Inflammatory macrophage (primary cell): ENCODE measurements at places on chromosomes 7 and 10.

- DNase-seq: no peak
Observed at GRCh38 chr7:155361346-155361680, 63.6 kb downstream of the INSIG1 start.

DNA sequence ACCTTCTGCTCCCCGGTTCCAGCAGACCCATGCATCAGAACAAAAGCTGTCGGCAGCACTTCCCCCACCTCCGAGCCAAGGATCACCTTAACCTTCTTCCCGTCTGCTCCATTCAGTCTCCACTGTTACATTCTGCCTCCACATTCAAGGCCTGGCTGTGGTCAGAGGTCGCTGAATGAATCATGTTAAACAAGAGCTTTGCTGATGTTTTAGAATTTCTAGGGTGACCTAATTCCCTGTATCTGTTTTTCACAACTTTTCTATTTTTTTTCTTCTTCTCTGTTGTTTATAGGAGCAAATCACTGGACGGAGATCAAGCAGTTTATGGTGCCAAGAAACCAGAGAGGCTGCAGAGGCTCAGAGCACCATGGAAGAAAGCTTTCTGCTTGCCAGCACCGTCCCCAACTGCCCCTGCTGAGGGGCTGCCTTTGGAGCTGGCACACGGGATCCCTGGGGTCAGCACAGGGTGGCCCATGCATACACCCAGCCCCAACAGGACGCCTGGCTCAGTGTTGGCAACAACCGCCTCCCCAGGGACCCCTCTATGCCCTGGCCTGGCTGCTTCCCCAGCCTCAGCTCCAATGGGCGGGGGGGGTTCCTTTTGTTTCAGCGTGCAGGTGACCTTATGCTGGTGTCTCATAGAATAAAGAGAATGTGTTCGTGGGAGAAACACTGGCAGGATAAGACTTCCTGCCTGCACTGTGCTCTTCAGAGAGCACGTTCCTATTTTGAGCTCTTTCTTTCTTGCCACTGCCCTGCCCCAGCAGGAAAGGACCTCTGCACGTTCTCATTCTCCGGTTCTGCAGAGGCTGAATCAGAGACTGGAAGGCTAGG, 182.7 kb upstream of the LYZL2 start:
- no peak for DNase-seq

DNA sequence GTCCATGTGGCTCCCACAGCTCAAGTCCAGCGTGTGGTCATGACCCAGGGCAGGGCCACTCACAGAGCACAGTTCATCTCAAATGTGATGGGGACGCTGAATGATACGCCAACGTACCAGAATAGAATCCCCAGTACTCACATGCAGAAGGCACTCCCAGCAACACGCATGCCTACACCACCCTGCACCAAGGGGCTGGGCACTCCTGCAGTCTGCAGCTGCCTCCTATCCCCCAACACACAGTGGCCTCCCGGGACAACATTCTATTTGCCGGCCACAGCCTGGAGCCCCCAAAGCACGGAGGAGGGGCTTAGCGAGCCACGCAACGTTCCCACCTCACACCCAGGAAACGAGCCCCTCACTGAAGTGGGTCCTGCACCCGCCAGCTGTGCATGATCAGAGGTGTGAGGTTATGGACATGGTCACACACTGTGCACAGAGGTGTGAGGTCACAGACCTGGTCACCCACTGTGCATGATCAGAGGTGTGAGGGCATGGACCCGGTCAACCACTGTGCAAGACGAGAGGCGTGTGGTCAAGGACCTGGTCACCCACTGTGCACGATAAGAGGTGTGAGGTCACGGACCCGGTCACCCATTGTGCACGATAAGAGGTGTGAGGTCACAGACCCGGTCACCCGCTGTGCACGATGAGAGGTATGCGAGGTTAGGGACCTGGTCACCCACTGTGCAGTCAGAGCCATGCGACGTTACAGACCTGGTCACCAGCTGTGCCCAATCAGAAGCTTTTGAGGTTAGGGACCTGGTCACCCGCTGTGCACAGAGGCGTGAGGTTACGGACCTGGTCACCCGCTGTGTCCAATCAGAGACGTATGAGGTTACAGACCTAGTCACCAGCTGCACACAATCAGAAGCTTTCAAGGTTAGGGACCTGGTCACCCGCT, 182.8 kb downstream of the DIP2C start:
- no peak for DNase-seq

DNA sequence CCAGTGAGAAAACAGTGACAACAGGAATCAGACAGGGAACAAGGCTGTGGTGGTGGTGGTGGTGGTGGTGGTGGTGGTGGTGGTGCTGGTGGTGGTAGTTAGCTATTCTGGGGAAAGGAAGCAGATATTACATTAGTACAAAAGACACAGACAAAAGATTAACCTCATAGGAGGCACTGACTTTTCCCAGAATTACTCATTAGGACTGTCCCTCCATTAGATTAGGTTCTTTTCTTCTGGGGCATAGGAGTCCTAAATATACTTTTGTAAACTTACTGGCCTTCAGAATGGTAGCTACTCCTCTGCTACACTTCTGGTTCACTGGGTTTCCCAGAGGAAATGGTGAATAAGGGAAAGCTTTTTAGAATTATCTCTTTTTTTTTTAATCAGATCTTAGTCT, 156.6 kb upstream of the SEMA3D start:
- DNase-seq: no peak

GRCh38 chr7:128060018-128060417, 28.8 kb upstream of the LRRC4 start:
- DNase-seq: no peak

DNA sequence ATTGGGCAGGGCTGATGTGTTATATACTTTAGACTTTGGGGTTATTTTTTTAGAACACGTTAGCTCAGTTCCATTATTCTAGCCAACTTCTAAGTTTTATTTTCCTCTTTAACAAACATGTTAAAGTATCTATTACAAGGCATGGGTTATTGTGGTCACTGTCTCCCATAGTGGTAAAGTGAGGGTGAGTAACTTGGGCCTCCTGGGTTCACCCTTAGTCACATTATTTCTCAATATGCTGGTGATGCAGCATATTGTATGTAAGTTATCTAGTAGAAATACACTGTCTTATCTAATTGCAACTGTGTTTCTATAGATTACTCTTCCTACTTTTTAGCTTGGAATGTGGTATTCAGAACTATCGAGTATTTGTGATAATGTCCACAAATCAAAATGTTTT, 65.9 kb downstream of the BBS9 start:
- DNase-seq: peak; percentile 55

DNA sequence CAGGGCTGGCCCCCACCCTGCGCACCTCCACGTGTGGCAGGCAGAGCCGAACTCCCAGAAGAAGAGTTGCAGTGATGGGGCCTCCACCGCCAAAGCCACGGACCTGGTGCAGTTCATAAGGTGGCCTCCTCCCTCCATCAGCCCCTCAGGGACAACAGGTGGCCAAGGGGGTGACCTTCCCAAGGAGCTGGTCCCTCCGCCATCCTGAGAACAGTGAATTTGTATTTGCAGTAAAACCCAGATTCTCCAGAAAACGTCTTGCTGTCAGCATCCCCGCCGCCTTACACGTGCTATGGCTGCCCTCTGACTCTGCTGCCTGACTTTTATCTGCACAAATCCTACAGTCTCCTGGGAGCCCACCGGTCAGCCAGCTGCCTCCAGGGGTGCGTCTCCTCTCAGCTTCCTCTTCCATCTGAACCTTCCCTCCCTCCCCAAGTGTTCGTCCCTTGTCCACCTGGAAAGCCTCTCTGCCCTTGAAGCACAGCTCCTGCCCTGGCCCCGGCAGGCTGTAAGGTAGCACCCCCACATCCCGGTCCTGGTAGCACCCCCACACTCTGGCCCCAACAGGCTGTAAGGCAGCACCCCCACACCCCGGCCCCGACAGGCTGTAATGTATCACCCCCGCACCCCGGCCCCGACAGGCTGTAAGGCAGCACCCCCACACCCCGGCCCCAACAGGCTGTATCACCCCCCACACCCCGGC, 311.8 kb downstream of the PTPRN2 start:
- DNase-seq: no peak

GRCh38 chr10:12097791-12098190, 29.0 kb downstream of the DHTKD1 start:
- no peak for DNase-seq

DNA sequence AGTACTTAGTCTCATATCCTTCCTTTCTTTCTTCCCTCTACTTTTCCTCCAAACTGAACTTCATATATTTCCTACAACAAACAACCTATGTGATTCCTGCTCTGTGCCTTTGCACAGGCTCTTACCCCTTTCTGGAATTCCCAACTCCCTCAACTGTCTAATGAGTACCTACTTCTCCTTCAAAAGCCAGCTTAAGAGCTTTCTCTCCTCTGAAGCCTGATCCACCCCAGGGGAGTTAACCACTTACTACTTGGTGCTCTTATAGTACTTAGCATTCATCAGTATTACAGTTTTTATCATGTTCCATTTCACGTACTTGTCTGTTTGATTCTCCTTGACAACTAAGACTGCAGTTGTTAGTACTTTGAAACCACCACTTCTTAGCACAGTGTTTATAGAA, 246.1 kb downstream of the LRRTM3 start:
- DNase-seq: no peak
